Mesothelial cell of epicardium (in vitro differentiated cells): ENCODE measurements at places on chromosomes 3 and 15. TPM values are rescaled to one million over a fixed set of nuclear protein-coding genes. Genes with fewer than 3 reads are reported as not detected.

GRCh38 chr3:175399156-175399840 is 540.2 kb downstream of the NAALADL2 start:
- H3K4me3 ChIP-seq = no peak overlapping the region
- H3K36me3 ChIP-seq = peaks cover 2% of the 10 kb centered on the region
- H3K27me3 ChIP-seq = no peaks in the 10 kb centered on the region
- DNase-seq = no peak

GRCh38 chr3:194225418-194225812 is 89.5 kb downstream of the HES1 start:
- no peaks in the 10 kb centered on the region for H3K36me3 ChIP-seq
- no peak for DNase-seq
- no peaks in the 10 kb centered on the region for H3K27me3 ChIP-seq

DNA sequence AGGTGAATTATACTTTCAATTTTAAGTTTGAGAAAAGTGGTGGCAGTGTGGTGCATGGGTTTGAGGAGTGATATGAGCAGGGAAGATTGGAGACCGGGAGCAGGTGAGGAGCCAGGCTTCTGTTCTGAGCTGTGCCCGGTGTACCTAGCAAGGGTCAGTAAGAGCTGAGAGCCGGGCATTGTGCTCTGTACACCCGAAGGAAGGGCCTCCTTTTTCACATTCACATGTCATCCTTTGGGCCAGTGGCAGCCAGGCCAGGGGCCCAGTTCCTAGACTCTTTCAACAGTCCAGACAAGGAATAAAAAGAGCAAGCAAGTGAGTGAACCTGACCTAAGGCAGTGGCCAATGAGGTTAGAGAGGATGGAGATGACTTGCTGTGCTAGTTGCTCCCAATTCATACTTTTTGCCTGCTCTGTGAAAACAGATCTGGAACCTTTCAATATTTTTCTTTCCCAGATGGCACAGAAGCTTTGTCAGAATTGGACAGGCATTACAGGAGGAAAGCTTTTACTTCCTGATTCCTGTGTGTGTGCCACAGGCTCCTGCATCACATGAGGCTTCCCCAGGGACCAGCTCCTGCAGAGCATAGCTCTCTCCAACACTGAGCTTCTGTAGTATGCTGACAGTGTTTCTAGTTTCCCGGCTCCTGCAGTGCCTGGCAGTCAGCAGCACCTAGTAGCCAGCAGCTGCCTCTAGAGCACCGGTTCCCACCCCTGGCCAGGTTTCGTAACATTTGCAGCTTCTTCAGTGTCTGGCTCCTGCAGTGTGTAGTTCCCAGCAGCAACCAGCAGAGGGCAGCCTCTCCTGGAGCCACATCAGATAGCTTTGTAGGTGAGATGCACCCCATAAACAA is 5.3 kb upstream of the TRA2B start:
- H3K4me3 ChIP-seq = no peak overlapping the region
- H3K27ac ChIP-seq = no peak overlapping the region
- DNase-seq = peak; percentile 81
- H3K27me3 ChIP-seq = peaks cover 2% of the 10 kb centered on the region
- peaks cover 2% of the 10 kb centered on the region for H3K4me1 ChIP-seq

Gene SEMA3G
- total RNA-seq = 0.35 to 0.80 TPM (median 0.66 TPM) in 3 replicates

DNA sequence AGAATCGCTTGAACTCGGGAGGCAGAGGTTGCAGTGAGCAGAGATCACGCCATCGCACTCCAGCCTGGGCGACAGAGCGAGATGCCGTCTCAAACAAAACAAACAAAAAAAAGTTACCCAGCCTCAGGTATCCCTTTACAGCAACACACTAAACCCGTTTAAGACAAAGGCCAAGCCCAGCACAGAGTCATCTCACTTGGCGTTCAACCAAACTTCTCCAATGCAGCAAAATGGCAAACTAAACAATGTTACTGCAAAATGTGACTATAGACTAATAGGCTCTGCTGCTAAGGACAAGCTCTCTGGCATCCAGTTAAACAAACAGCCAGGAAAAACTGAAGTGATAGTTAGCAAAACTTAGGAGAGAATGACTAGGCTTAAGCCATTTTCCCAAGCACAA is 6.4 kb upstream of the FAM219B start:
- H3K4me3 ChIP-seq = no peak overlapping the region
- no peaks in the 10 kb centered on the region for H3K27me3 ChIP-seq
- H3K4me1 ChIP-seq = no peaks in the 10 kb centered on the region
- H3K36me3 ChIP-seq = peaks cover 21% of the 10 kb centered on the region
- DNase-seq = no peak
- H3K27ac ChIP-seq = no peak overlapping the region

DNA sequence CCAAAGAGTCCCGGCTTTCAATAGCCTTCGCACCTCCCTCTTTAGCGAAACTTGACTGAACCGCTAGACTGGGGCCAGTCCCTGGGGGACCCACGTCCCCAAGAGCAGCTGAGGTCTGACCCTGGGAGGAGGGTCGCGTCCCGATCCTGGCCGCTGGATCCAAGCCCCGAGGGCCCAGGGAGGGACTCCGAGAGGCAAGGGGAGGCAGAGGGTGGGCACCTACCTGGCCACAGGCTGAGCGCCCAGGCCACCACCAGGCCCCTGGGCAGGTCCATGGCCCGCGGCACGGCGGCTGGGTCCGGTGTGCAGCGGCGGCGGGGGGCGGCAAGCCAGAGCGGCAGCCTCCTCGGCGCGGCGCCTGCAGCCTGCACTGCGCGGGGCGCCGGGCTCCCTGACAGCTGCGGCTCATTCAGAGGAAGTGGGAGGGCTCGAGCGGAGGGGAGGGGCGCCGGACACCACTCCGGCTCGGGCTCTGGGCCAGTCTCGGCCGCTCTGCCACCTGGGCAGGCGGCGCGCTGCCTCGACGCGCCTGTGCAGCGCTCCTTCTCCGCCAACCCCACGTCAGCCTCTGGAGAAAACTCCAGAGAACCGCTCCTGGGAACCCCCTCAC is at the start of gene ITGA11:
ITGA11 (minus strand) TSS at position 372 of the 610 bp plus-strand sequence; CDS start at position 275, 97 bp downstream.
- H3K4me3 ChIP-seq = peak within 1 kb of the TSS; percentile 60
- H3K27me3 ChIP-seq = peaks cover 92% of the 10 kb centered on the region
- peak; percentile 44 for DNase-seq
- H3K4me1 ChIP-seq = peaks cover 10% of the 10 kb centered on the region
- no peaks in the 10 kb centered on the region for H3K36me3 ChIP-seq

DNA sequence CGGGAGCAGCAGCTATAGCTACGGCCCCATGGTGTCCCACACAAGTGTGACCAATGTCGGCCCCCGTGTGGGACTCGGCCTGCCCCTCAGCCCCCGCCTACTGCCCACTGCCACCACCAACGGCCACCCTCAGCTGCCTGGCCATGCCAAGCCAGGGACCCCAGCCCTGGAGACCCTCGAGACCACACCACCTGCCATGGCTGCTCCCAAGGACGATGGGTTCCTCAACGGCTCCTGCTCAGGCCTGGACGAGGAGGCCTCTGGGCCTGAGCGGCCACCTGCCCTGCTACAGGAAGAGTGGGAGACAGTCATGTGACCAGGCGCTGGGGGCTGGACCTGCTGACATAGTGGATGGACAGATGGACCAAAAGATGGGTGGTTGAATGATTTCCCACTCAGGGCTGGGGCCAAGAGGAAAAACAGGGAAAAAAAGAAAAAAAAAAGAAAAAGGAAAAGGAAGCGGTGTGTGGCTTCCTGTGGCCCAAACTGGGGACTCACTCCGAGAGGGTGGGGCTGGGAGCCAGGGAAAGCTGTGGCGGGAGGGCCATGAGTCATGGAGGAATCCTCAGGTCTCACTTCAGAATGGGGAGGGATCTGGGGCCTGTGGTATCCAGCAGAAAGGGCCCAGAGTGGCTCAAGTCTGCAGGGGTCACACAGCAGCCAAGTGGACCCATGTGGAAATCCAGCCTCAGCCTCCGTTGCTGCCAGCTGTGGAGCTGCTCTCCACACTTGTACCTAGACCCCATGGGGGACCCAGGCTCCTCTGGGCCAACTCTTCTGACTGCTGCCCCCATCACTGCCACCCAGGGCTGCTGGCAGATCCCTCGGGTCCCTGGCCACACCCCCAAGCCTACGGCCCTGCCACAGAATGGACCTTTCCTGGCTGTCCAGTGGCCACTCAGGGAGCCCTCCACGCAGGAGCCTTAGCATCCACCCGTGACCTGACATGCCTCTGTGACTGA is 26.1 kb downstream of the PTH1R start:
- H3K27ac ChIP-seq = no peak overlapping the region
- DNase-seq = no peak
- H3K36me3 ChIP-seq = no peaks in the 10 kb centered on the region
- H3K27me3 ChIP-seq = no peaks in the 10 kb centered on the region
- H3K4me1 ChIP-seq = no peaks in the 10 kb centered on the region

Gene TUSC7
- not detected in 3 replicates for total RNA-seq

DNA sequence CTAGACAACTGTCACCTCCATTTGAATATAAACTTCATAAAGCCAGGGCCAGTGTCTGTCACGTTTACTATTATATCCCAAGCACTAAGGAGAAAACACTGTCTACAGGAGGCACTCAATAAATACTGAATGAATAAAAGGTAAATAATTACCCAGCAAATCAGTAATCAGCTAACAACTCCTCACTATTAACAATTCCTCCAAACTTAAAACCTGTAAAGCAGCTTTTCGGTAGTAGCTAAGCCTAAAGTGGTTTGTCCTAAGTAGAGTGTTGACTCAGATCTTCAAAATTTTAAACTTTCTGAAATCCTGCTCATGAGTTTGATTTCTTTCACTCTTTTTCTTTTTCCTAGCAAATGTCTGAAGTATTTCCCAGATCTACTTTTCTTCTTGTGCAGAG is 39.9 kb downstream of the C3orf80 start:
- no peak for DNase-seq
- peaks cover 10% of the 10 kb centered on the region for H3K36me3 ChIP-seq
- H3K27me3 ChIP-seq = no peaks in the 10 kb centered on the region
- H3K4me3 ChIP-seq = no peak overlapping the region

- no peaks in the 10 kb centered on the region for H3K36me3 ChIP-seq
- H3K27me3 ChIP-seq = no peaks in the 10 kb centered on the region
- peaks cover 23% of the 10 kb centered on the region for H3K4me1 ChIP-seq
- no peak overlapping the region for H3K27ac ChIP-seq
- no peak overlapping the region for H3K4me3 ChIP-seq
These were observed 412.1 kb downstream of the OCA2 start for GRCh38 chr15:27686971-27687370.

DNA sequence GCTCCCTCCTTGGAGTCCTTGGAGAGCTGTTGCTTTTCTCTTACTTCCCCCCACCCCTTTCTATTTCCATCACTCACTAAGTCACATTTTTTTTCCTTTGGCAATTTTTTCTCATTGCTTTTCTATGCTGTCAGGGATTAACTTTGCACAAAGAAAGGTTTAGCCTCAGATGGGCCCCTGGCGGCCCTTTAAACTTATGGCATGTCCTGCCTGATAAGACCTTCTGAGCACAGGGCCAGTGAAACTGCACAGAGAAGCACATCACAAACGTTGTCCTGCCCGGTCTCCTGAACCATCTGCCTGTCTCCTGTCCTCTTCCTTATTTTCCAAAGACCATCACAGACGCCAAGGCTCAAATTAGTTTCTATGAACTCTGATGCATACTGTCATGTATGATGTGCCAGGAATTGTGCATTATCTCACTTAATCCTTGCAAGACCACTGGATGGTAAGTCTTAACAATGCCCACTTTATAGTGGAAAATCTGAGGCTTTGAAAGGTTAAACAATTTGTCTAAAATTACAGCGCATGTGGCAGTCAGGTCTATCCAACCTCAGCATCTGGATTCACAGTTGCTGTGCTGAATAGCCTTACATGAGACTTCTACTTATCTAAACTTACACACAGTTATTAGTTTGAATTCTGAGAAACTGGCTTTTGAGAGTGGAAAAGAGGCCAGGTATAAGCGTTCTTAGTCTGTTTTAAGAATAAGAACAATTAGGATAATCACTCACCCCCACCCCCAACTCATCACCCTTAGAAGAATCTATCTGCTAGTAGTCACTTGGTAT is 648.1 kb downstream of the NTRK3 start:
- H3K4me1 ChIP-seq = peaks cover 28% of the 10 kb centered on the region
- H3K27ac ChIP-seq = no peak overlapping the region
- no peaks in the 10 kb centered on the region for H3K36me3 ChIP-seq
- no peak overlapping the region for H3K4me3 ChIP-seq
- peaks cover 2% of the 10 kb centered on the region for H3K27me3 ChIP-seq
- DNase-seq = no peak

DNA sequence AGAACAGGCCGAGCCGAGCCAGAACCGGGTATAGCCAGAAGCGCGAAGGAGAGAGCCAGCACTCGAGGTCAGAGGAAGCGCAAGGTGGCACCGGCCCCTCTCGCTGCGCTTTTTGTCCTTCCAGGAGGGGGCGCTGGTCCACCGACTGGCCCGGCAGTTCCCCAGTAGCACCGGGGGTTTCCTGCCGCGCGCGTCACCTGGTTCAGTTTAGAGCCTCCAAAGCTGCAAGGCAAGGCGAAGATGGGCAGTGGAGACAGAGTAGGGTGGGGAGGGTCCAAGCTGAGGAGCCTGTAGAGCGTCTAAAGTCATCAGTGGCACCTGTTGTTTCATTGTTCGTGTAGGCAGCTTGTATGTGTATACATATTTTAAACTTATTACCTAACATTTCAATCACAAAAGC is 7.6 kb upstream of the NR2E3 start:
- H3K4me1 ChIP-seq = peaks cover 31% of the 10 kb centered on the region
- no peak overlapping the region for H3K27ac ChIP-seq
- H3K36me3 ChIP-seq = peaks cover 3% of the 10 kb centered on the region

DNA sequence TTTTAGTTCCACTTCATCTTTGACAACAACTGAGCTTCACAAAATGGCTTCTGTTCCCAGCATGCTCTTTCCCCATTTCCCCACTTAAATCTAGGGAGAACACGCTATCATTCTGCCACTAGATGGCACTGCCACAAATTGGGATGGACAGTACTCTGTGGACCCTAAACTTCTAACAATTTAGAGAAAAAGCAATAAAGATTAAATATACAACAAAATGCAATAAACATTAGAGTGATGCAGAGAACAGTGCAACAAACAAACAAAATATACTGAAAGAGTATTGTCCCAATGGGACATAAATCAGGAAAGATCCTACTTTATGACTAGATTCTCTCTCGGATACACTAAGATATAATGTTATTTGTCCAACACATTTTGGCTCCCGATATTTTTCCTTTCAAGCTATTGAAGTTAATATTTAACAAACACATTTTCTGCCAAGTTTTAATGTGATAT is 169.7 kb upstream of the TMCO5A start:
- H3K4me3 ChIP-seq = no peak overlapping the region
- H3K27me3 ChIP-seq = no peaks in the 10 kb centered on the region
- no peak for DNase-seq
- H3K27ac ChIP-seq = no peak overlapping the region
- no peaks in the 10 kb centered on the region for H3K4me1 ChIP-seq

DNA sequence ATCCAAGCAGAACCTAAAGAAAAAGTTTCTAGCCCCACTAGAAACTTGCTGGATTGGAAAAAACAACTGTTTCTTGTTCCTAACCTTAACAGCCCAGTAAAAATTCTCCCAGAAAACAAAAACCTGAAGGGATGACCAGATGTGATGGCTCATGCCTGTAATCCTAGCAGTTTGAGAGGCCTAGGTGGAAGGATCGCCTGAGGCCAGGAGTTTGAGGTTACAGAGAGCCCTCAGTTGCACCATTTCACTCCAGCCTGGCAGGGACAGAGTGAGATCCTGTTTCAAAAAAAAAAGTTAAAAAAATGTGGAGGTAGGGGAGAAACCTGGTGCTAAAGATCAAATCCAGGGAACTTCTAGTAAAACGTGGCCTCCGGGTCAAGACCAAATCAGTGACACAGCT is 38.6 kb upstream of the RAF1 start:
- H3K36me3 ChIP-seq = no peaks in the 10 kb centered on the region
- no peak overlapping the region for H3K4me3 ChIP-seq
- H3K27me3 ChIP-seq = no peaks in the 10 kb centered on the region
- H3K4me1 ChIP-seq = no peaks in the 10 kb centered on the region
- no peak for DNase-seq
